ENCODE measurements at places on chromosomes 16 and 17.

- DNase-seq: no peak
Measured at GRCh38 chr17:75691371-75691791, 24.2 kb downstream of the SAP30BP start.

DNA sequence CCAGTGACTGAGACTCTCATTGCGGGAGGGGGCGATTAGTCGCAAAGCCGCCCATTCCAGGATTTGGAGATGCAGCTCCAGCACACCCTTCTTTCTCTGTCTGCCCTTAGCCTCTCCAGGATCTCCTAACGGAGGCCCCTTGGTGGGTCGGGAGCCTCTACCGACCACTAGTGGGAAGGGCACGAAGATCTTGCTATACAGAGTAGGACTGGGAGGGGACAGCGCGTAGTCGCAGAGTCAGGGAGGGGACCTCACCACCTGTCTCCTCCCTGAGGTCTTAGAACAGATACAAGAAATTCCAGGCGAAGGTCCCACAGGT, 588 bp upstream of the SMTNL2 start:
- DNase-seq: no peak

- DNase-seq: no peak
Measured at GRCh38 chr16:49848530-49848929, 7.4 kb downstream of the ZNF423 start.

DNA sequence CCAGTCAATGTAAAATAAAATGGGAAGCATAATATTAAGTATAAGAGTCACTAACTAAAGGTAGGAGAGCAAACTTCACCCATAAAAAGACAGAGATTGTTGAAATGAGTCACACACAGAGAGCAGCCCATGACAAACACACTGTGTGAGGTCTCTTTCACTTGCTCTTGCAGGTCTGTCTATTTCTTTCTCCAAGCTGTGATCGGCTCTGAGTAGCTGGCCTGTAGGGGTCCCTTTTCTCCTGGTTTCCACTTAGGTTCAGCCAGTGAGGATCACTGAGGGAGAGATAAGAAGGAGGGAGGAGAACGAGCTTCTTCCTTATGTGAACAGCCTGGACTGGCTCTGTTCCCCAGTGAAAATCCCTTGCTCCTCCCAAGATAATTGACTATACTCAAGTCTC, 133.7 kb upstream of the HS3ST3A1 start:
- DNase-seq: no peak

Measured in GOT3 (cell line).